GM12878 (cell line): ENCODE measurements at places on chromosomes 3 and 15.

DNA sequence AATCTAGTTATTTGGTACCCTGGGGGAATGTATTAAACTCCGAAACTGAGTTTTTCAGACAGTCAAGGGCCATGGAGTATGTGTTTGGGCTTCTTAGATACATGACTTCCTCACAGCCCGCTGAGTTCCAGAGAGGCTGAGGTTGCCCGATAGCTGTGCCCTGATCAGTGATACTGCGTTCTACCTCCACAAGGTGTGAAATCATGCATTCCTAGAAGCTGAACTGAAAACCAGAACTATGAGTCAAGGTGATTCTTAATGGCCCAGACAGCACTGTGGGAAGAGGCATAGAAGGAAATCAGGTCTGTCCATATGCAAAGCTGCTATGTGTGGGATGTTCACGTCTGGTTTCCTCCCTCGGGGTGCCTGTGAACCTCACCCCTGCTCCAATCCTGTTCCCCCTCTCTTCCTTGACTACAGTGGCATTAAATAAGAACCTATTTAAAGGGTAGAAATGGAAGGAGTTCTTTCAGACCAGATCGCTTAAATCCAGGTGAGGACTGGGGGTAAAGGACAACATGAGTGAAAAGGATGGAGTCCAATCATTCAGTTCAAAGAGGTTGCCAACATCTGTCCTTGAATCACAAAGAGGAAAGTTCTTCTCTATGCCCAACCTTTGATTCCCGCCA, 74.3 kb downstream of the MYO1E start:
- peak; percentile 99 for DNase-seq

DNA sequence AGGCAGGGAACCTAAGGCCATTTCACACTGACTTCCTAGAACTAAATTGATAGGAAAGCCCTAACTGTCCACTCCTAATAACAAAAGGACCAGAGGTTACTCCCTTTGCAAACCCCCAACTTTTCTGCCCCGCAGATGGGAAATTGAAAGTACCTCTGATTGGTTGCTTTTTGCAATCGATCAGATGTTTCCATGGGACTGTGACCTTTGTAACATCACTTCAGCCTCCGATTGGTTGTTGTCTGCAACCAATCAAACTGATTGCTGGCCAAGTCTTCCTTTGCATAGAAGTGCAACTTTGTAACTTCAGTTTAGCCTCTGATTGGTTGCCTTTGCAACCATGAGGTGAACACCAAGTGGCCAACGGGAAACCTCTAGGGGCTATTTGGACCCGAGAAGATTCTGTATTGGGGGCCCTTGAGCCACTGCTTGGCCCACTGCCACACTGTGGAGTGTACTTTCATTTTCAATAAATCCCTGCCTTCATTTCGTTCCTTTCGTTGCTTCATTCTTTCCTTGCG, 11.3 kb upstream of the KNL1 start:
- no peak for DNase-seq

- DNase-seq: no peak
Measured at GRCh38 chr3:124410471-124410870, 319.8 kb upstream of the UMPS start.

GRCh38 chr15:41832875-41833274, 5.0 kb downstream of the JMJD7 start:
- no peak for DNase-seq

GRCh38 chr15:67575039-67575502, 32.6 kb downstream of the MAP2K5 start:
- DNase-seq: no peak

DNA sequence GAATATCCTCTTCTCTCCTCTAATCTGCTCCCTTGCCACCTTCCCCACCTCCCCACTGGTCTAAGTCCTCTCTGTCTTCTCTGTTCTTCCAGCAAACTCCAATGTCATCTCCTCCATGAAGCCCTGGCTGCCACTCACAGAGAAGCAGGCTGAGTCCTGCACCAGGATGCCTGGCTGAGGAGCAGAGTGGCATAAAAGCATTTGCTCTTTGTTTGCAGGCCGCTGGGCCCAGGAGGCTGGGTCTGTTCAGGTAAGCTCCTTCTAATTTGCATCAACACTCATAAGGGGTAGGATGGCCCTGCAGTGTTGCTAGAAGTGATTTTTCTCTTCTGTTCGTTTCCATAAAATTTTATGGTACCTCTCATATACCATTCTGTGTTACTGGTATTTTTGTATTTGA, 43.2 kb upstream of the KLHL25 start:
- no peak for DNase-seq

GRCh38 chr3:119636891-119637611, 23.3 kb downstream of the POPDC2 start:
- DNase-seq: no peak

DNA sequence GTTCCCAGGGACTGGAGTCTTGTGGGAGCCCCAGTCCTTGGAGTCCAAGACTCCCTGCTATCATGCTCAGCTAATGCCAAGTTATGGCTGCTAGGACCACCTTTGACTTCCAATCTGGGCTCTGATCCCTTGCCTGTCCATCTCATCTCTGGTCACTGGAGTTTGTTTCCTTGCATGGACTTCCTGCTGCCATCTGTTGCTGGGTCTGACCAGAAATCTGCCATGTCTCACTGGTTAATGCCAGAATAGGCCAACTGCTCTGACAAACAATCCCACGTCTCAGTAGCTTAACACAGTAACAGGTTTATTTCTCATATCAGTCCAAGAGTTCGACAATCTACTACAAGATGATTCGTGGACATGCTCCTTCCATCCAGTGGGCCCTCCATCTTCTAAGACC, 10.1 kb upstream of the GLCE start:
- no peak for DNase-seq

DNA sequence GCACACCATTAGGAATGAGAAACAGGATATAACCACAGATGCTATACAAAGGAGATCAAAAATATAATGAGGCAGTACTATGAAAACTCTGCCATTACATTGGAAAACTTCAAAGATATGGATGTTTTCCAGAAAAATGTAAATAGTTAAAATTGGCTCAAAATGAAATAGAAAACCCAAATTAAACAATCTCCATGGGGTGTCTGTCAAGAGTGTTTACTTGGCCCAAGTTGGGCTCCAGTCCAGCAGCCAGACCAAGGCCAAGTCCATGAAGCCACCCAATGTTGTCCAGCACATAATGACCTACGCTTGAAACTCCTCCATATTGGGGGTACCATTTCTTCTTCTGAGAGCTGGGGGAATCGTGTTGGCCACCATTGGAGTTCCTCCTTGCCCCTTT, 37.1 kb downstream of the CTXND1 start:
- DNase-seq: no peak

DNA sequence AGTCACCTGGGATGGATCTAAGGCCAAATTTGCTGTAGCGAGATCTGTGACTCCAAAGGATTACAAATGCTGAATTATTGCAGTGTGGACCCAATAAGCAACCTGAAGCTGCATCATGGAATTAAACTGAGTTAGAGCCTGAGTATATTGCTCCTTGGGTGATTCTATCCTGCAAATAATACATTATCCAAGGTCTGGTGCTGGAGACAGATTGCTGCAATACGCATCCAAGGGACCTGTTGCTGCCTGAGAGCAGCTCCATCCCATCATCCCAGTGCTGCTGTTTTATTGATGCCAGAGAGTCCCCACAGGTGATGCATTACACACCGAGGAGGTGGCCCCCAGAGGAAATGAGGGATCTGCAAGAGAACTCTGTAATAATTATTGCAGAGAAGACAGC, 31.6 kb upstream of the PCSK6 start:
- DNase-seq: no peak

GRCh38 chr3:190444576-190445145, 5.0 kb downstream of the TMEM207 start:
- DNase-seq: no peak

- DNase-seq: no peak
Measured at GRCh38 chr3:100993309-100993708, at the start of gene ABI3BP. Gene ABI3BP, minus strand, starts transcription at chr3:100993421. Its CDS starts 37 bp downstream, at chr3:100993384.

GRCh38 chr3:101077361-101078011, 84.3 kb upstream of the ABI3BP start:
- DNase-seq: no peak

DNA sequence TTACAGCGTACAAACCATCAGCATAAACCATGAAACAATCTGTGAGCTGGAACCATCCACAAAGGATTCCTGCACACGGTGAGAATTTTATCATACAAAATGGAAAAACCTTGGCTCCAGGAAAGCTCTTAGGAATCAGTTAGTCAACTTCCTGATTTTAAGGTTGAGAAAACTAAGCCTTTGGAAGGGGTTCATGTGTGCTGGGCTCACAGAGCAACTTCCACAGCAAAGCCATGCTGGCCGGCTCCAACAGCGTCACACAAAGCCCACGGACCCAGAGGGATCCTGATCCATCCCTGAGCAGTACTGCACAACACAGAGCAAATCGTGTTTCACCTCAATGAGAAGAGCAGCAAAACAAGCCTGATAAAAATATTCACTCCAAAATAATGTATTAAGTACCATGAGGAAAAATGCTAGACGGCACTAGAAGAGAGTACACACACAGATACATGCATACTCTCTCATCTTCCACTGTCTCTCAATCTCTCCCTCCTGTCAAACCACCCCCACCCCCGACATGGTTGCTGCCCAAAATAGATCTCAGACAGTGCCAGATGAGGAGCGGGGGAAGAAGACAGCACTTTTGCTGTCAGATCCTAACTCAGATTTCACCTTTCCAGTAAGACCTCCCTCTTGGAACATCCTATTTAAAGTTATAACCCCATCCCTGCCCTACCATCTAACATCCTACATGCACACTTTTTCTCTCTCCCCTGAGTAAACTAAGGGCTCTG, 58.6 kb downstream of the MB21D2 start:
- DNase-seq: no peak

GRCh38 chr15:65937476-65937875, 68.2 kb downstream of the RAB11A start:
- DNase-seq: no peak

DNA sequence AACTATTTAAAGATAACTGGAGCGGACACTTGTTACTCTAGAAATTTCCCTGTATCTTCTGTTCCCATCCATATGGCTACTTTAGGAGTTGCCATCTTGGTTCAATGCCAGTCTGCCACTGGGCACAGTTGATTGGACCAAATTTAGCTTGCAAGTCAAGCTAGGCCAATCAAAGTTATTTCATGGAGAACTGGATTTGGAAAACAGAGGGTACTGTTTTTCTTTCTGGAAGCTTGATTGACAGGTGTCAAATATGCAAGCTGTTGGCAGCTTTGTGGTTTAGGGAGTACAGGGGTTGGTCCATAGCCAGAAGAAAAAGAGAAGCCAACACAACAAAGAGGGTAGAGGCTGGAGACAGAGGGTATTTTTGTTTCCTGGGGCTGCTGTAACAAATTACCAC, 33.4 kb upstream of the KLHL25 start:
- DNase-seq: no peak

DNA sequence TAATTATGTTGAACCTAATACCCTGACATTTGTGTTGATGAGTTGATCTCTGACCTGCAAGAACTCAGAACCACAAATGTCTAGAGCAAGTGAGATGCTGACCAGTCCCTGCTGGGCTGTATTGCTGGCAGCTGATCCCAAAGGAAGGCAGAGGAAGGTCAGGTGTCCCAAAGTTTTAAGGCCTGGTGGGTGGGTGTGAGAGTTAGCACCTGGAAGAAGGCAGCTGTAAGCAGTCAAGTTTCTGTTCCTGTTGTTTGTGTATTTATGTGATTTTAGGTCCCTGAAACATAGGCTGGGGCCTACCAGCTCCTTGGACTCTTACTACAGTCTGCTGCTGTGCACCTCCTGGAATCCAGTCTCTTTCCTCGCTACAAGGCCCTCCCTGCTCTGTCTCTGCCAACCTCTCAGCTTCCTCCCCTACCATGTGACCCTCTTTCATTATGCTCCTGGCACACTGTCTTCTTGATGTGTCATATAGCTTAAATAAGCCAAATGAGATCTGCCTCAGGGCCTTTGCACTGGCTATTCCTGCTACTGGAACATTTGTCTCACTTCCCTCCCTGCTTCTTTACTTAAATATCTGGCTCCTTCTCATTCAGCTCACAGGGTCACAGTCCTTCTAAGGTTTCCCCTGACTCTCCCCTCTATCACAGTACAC, 31.0 kb upstream of the ATOSA start:
- peak; percentile 8 for DNase-seq

DNA sequence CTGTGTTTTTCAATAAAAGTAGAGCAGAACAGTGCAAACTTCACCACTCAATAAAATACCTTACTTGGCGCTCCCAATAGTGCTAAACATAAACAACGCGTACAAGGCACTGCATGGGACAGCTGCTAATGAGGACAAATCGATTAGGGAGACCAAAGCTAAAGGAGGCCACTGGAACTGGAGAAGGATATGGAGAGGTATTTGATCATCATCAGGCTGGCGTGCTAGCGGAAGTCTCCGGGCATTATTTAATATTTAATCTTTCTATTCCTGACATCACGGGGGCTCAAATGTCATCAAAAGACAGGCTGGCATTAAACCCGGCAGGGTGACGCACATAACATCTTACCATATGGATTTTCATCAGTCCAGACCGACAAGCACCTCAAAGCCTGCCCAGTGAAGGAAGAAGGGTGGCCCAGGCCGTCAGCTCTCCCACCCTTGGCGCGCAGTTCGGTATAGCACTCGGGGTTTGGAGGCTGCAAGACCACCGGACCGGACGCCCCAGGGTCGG, 604 bp downstream of the CCPG1 start:
- DNase-seq: no peak

DNA sequence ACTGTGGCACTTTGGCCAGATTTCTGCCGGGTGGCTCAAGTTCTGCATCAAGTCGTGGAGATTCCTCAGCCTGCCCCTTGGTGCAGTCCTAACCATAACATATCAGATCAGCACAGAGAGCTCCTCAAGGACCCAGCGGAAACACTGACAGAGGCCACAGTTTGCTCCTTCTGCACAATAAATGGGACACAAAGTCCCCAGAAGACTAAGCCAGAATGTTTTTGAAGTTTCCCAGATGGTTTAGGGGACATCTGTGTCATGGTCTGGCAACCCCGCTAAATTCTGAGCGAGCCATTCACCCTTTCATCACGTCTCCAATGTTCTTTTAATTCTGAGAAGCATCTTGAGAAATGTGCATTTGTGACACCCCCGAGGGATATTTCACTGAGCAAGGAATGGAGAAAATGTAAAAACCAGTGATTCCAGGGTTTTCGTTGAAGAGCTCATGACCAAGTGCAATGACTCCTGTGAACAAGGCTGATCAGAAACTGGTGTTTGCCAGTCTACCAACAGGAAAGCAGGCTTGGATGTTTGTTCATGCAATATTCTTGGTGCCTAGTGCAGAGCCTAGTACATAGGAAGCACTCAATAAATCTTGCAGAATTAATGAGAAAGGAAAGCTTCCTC, 64.8 kb upstream of the LMCD1 start:
- no peak for DNase-seq

- DNase-seq: no peak
Measured at GRCh38 chr3:122620399-122620798, 42.9 kb downstream of the PARP15 start.

GRCh38 chr15:83164111-83164770, 43.4 kb downstream of the HDGFL3 start:
- DNase-seq: no peak
